ENCODE measurements at places on chromosomes 7 and 10.

- no peak for DNase-seq
These were observed 69.1 kb downstream of the INPP5A start for GRCh38 chr10:132606536-132607316.

- no peak for DNase-seq
These were observed 45.9 kb downstream of the DOCK4 start for GRCh38 chr7:112160130-112160770.

GRCh38 chr10:89301721-89302445, at the start of gene IFIT2:
Gene IFIT2 (plus strand): TSS chr10:89302046. CDS start chr10:89302124, 78 bp downstream.
- peak; percentile 75 for DNase-seq

DNA sequence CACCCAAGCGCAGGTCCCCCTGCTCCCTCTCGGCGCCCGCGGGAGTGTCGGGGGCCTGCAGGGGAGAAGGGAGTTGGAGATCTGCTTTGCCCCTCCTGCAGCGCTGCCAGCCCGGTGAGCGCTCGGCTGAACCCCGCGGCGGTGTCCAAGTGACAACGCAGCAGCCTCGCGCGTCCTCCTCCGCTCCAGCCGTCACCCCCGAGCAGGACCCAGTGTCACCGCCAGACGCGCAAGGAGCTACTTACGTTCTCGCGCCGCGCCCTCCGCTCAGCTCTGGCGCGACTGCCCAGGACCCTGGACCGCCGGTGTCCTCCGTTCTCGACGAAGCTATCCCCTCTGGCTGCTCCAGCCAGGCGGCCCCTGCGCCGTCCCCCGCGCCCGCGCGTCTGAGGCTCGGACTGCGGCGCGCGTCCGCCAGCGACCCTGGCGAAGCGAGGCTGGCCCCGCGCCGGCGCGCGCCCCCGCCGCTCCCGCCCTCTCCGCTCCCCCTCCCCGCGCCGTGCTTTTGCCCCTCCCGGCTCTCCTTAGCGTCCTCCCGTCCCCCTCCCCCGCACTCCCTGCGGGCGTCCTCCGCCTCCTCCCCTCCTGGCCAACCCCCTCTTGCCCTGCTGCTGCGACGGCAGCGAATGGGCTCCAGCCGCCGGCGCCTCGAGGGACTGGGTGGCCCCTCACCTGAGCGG, at the start of gene NRCAM:
TSS of gene NRCAM (minus strand) at position 439 of the 680 bp plus-strand sequence. CDS start 216,372 bp downstream, outside the sequence.
- DNase-seq = no peak

- DNase-seq = no peak
These were observed 230.1 kb upstream of the PRPS1L1 start for GRCh38 chr7:18257711-18258110.

GRCh38 chr7:117152213-117153007, 170.4 kb downstream of the WNT2 start:
- no peak for DNase-seq

DNA sequence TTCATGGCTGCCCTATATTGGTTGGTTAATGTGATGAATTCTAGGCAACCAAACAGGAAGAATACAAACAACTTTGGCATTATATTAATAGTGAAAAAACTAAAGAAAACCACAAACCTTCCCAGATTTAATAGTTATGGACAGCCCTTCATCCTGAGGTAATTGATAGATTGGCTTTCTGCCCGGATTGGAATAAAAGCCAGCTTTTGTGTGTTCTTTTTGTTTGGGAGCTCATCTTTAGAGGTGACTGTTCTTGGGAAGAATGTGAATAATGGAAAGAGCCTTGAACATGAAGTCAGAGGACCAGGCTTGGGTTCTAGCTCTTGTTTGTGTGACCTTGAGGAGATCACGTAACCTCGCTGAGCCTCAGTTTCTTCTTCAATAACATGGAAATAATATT, 92.3 kb downstream of the VTI1A start:
- DNase-seq = no peak

GRCh38 chr7:30206491-30206890, 71.7 kb downstream of the MTURN start:
- no peak for DNase-seq

DNA sequence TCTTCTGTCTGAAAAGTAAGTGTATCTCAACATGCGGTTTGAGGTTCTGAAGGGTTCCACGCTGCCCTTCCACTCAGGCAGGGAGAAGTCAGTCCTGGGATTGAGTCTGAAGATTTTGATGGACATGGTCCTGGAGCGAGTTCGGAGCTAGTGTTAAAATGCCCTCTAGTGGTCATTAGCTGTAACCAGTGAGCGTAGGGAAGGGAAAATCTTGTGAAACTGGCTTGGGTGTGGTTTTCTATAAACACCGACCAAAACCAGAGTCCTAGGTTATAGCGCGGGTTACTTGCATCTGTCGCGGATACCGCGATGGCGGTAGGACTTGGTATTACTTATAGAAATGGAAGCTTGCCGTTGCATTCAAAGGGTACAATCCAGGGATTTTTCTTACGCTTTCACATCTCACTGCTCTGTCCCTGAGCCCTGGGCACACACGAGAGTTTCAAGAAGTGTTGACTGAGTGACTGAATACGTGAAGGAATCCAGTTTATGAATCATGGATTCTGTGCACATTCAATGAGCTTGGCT, 348.2 kb upstream of the C7orf33 start:
- no peak for DNase-seq

DNA sequence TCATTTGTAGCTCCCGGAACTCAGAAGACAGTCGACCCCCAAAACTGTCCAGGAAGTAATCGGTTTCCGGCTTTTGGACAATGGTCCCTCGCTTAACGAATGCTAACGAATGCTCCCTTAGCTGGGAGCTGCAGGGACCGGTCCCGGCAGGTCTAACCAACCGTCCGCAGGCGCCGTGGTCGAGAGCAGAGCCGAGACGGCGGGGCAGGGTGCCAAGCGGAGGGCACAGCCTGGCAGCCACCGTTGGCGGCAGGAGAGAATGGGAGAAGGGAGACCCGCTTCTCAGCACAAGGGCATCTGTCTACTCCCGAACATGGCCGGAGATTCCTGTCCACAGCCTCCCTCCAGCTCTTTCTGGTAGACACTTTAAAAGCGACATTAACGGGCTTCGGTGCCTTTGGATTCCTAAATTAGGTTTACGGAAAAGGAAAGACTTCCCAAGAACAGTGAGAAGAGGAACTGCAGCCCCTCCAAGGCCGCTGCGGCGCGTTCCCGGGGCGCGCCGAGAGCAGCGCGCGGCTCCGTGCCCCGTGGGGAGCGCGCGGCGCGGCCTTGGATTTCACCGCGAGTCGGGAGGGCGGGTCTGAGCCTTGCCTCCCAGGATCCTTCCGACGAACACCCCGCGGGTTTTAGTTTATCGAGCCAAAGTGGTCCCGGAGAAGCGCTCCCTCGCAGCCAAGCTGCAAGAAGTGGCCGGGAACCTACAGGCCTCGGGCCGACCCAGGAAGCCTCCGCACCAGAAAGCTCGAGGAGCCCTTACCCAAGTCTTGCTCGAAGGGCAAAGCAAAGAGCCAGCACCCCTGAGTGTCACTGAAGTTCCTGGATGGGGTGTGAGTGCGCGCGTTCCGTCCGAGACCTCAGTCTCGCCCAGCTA, 3.6 kb upstream of the TBX20 start:
- no peak for DNase-seq

DNA sequence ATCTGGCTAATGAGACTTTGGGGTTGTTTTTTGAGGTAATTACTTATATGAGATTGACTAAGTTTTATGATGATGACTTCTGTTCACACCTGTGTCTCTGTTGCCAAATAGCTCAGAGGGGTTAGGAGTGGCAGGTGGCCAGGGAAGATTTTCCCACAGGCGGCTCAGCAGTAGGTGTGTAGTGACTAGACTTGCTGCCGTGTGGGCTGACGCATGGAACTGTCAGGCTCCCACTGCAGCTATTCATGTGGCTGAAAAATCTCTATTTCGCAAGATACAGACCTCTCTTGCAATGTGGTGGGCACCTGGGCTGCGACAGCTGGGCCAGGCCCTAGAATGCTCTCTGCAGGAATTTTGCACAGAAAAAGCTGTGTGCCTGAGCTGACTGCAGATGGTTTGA, 1.4 kb downstream of the CPA4 start:
- no peak for DNase-seq

DNA sequence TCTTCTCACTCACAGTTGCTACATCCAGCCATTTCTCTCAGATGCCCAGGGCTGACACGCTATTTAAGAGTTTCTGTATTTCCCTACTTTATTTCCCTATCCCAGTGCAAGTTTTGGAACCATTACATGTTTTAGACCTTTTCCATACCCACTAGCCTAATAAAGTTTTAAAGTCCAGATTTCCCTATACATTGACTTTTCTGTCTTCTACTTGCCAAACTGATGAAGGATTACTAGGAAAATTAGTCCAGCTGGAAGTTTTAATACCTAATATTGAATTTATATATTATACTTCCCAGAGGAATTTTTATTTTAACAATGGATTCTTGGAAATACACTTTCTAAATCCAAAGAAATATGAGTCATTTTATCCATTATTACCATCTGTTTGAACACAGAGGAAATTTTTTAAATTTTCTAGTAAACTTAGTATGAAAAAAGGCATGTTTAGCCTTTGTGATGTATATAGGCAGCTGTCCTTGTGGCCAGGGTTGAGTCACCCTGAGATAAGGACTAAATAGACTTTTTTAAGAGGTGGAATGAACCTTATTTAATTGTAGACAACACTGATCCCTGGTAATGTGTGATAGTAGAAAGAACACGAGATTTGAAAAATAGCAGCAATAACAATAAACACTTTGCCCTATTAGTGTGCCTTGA, 205.0 kb downstream of the TFEC start:
- DNase-seq = no peak

DNA sequence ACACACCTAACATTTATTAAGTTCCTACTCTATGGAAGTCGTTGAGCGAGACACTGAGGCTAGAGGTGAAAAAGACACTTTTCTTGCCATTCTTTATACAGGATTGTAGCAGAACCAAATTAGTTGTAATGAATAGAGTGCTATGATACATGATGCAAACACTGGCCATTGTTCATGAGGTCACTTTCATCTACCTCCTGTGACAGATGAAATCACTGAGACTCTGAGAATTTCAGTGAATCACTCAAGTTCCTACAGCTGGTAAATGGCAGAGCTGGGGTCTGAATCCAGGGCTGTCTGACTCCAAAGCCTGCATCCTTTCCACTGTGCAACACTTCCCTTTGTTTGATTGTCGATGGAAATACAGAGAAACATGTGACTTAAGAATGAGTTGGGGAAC, 657.6 kb downstream of the LRMDA start:
- no peak for DNase-seq

GRCh38 chr10:131354380-131354779, 42.9 kb upstream of the TCERG1L start:
- DNase-seq = no peak

DNA sequence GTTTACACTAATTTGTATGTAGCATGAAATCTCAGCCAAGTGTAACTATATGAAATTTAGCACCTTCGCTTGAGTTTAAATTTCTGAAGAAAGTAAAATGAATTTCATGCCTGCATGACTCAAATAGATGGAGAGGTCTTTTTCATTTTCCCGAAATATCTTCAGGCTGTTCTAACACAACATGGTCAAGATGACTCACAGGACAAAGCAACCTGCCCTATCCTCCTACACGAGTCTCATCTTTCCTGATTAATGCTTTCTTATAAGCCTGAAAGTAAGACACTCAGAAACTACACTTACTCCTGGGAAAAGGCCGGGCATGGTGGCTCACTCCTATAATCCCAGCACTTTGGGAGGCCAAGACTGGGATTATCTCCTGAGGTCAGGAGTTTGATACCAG, 41.2 kb downstream of the CH25H start:
- DNase-seq = no peak

DNA sequence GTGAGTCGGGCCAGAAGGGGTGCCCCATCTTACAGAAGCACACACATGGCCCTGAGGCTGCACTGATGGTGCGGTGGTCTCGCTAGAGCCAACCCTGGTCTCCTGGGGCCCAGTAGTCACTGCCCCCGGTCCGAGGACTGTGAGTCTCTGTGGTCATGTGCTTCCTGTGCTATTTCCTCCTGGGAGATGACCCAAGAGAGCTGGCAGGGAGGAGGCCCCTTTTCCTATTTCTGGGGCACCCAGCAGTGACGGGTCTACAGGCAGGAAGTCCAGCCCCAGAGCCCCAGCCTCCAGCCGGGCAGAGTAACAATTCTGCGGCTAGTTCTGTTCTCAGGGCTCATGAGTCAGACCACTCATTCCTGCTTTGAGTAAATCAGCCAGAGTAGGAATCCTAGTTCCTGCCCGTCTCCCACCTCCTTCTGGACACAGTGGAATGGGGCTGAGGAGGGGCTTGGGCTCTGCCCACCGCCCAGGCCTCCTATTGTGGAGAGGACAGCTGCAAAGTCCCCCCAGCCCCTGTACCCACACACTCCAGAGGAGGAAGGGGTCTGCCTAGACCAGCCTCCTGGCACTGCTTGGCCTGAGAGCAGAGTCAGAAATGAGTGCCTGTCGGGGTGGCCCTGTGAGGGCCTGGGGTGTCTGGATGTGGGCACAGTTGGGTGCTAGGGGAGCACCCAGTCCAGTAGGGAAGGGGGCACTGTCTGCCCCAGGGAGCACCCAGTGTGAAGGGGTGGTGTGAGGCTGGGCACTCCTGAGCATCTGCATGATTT, 80.5 kb upstream of the PPIF start:
- peak; percentile 32 for DNase-seq

- no peak for DNase-seq
These were observed 83.4 kb downstream of the TMEM178B start for GRCh38 chr7:141157138-141157765.

DNA sequence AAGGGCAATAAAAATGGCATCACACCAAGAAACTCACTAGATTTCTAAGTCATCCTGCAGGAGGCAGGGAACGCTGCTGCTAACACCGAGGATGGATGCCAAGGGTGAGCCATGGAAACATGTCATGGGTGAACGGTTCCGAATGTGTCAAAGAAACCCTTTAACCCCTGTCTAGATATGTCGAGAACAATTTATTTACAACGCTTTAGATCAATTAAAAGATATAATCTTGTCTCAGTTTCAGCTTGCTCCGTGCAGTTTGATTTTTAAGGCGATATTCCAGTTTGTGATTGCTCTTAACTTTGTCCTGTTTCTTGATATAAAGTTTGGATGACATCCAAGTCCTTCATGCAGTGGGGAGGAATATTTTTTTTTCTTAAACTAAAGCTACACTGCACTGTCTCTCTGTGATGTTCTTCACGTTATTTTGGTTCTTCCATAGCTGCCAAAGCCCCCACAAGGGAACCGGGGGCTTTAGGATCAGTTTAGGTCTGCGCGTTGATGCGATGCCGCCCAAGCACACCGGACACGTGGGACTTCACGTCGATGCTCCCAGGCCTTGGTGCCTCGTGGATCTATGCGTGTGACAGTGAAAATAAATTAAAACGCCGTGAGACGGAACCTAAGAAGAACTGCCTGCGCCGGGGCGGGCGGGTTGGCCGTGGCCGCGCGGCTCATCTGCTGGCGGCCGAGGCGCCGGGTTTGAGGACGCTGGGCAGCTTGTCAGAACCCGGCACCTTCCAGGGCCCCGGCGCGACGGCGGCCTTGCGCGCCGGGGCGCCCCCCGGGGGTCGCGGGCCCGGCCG, 220.3 kb downstream of the PHTF2 start:
- peak; percentile 5 for DNase-seq

Measured in CD4-positive, alpha-beta T cell treated with Interleukin-10 for 1 hour (primary cell).